Large intestine (tissue), 12 donors: ENCODE measurements at places on chromosomes 2 and 18.

- DNase-seq, result no peak
Measured at GRCh38 chr2:118124288-118124891, 36.1 kb downstream of the INSIG2 start.

GRCh38 chr2:147649998-147650397 lies 194.8 kb upstream of the ACVR2A start:
- no peak for DNase-seq

DNA sequence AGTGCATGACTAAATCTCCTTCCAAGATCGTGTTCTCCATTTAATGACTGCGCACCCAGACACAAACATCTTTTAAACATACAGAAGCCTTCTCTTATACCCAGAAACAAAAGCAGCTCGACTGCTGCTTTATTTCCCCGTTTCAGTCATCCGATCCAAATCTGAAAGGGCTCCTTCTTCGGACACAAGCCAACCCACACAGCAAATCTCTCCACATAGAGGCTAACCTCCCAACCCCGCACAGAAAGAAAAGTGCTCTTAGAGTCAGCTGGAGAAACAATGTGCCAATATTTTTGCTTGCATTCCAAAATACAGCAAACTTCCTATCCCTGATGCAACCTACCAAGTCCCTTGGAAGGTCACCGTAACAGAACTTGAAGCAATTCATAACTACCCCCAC lies 29.1 kb downstream of the GAREM1 start:
- DNase-seq, result no peak

DNA sequence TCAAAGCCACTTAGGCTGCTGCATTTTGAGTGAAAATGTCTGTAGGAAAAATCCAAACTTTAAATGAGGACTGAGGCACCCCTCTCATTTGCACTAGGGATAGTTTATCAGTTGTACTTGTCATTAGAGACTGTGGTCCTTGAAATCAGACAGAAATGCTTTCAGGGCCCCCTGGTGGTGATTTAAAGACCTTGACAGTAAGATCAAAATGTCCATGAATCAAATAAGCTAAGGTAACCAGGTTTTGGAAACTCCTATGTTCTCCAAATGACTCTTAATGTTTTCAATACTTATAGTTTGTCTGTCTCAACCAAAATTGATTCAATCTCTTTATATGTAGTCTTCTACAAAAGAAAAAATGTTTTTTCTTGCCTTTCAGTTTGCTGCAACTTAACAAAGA lies 28.8 kb upstream of the DDX18 start:
- DNase-seq, result no peak

GRCh38 chr2:174761837-174762236 lies 2.4 kb downstream of the CHRNA1 start:
- no peak for DNase-seq

DNA sequence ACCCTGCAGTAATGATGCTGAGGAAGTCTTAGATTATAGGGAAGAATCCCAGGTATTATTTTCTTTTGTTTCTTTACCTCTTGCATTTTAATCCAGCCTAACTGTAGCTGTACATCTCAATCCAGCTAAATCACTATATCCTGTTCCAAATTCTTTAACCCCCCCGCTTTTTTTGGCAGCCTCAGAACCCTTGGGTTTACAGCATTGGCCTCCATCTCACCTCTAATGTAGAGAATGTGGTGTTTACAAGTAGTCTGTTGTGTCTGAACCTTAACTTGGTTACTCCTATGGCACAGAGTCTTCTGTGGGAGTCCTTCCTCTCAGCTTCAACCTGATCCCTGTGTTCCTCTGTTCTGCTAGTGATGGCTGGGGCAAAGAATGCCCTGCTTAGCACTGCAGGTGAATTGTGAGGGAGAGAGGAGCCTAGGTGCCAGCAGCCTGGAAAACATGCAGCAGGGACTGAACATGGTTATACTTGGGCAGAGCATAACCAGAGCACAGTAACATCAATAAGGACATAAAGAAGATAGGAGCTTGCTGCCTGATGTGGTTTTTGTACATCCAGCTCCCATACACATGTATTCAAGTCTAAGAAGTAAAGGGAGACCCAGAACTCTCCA lies 130.2 kb downstream of the FAM124B start:
- DNase-seq, result no peak
